Fibroblast of skin of left biceps (primary cell): ENCODE measurements at places on chromosomes 7 and 10.

DNA sequence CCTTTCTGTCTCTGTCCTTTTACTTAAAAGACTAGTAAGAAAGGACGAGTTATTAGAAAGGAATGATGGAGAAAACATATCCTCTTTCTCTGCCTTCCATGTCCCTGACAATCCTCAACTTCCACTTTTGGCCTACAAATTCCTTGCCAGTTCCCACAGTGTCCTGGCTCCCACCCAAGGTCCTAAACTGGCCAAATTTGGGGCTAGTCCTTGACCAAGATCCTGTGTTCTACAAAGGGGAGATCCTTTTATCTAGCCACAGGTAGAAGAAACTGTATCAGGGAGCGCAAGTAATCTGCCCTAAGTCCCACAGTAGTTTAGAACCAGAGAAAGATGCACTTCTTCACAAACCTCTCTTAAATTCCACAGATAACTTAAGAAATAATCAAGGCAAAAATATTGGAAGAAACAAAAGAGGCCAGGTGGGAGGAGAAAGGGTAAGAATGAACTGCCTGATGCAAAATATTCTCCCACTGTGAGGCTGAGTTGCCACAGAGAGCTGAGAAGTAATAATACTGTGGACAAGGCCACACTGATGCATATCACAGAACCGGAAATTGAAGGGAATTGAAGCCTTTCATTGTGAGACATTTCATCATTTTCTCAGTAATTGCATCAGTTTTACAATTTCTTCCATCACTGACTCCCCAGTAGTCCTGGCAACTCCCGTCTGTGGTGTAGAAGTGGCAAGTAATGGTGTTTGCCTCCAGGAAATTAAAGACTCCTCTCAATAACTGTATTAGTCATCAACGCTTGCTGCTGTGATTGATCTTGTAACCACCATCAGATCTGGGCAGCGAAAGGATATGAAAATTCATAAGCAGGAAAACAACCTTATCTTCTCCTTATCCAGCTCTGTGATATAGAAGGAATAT is 47.2 kb downstream of the DNAJC12 start:
- peak; percentile 57 for DNase-seq

- DNase-seq: no peak
Measured at GRCh38 chr10:48289501-48290238, 15.2 kb upstream of the FRMPD2 start.

- no peak for DNase-seq
Measured at GRCh38 chr10:104316321-104317099, 21.8 kb downstream of the ITPRIP start.

GRCh38 chr10:71383972-71384687 is 12.6 kb upstream of the CDH23 start:
- no peak for DNase-seq

- DNase-seq: peak; percentile 16
Measured at GRCh38 chr7:81926154-81926553, 156.3 kb upstream of the HGF start.

DNA sequence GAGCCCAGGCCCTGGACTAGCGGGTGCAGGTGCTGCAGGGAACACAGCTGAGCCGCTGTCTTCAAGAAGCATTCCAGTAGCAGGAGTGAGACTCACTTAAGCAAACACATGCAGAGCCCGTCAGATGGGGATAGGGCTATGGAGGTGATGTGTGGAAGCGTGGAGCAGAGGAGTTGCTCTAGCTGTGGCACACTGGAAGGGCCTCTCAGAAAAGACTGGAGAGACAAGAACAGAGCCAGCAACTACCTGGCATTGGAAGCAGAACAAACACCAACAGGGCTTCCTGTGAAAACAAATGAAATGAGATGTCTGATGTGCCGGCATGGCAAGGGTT is 37.8 kb upstream of the GALNTL5 start:
- no peak for DNase-seq

DNA sequence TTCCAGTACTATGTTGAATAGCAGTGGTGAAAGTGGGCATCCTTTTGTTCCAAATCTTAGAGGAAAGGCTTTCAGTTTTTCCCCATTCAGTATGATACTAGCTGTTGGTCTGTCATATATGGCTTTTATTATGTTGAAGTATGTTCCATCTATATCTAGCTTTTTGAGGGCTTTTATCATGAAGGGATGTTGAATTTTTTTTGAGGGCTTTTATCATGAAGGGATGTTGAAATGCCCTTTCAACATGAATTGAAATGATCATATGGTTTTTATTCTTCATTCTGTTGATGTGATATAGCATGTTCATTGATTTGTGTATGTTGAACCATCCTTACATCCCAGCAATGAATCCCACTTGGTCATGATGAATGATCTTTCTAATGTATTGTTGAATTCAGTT is 75.3 kb downstream of the KIF20B start:
- no peak for DNase-seq

GRCh38 chr10:131978366-131978765 is 3.4 kb downstream of the BNIP3 start:
- DNase-seq: no peak

DNA sequence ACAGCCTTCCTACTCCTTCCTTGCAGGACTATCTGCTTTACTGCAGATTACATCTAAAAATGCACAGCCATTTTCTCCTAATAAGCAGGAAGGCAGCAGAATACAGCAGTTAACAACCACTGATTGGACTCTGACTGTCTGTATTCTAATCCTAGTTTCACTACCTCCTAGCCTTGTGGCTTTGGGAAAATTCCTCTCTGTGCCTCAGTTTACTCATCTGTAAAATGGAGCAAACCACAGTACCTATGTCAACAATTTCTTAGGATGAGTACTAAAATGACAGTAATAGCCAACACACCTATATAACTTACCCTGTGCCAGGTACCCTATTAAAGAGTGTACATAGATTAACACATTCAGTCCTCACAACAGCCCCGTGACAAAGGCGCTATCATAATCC is 89.5 kb downstream of the ELMO1 start:
- DNase-seq: no peak

DNA sequence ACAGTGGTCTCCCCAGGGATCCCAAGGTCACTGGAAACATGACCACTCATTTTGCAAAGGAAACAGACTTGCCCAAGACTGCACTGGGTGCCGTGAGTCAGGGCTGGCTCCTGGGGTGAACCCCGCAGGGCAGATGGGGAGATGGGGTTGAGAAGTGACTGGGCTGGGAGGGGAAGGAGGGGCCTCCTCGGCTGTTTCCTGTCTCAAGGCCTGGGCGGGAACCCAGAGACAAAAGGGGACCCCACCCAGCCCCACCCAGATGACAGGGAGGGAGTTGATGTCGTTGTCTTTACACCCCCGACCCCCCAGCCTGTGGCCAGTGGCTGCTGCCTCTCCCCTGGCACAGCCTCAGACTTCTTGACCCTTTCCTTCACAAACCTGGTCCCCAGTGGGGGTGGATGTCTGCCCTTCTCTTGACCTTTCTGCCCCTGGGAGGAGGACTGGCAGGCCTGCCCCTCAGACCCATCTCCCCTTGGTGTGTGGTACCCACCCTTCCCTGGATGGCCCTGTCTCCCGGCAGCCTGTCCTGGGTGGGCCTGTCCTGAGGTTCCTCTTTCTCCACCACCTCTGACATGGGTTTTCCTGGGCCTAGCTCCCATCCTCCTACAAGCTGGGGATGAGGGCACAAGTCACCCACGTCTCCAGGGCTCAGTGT is 1.4 kb downstream of the MYO1G start:
- DNase-seq: no peak

DNA sequence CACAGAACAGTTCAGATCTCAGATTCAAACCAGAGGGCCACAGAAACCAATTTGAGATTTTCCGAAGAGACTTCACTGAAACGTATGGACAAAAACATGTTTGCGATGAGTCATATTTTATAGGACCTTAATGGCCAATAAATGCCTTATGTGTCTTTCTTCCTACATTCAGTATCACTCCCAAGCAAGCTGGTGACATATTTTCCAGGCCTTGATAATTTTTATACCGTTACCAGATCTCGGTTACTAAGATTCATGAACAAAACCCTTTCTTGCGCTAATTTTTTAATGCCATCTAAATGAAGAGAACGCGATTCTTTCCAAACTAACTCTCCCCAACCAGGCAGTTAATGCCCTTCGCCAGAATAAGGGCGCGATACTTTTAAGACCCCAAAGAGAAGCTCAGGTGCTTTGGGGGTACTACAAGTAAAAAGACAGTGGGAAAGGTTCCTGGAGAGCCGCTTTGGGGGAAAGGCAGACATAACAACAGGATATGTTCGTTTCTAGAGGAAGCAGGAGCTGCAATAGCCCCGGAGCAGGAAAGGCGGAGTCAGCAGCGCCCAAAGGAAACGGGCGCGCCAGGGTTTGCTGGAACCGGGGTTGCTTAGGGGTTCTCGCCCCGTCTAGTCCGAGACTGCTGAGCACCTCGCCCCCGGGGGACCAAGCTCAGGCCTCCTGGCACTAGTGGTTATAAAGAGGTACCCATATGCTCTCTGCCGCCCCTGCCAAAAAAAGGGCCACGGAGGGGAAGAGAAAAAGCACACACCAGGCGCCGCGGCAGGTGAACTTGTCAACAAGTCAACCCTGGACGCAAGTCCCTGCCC is 884 bp downstream of the ICA1 start:
- DNase-seq: no peak

- DNase-seq: no peak
Measured at GRCh38 chr7:45720989-45721388, 146.8 kb downstream of the ADCY1 start.

GRCh38 chr7:84162584-84162983 is 32.0 kb downstream of the SEMA3A start:
- DNase-seq: no peak

DNA sequence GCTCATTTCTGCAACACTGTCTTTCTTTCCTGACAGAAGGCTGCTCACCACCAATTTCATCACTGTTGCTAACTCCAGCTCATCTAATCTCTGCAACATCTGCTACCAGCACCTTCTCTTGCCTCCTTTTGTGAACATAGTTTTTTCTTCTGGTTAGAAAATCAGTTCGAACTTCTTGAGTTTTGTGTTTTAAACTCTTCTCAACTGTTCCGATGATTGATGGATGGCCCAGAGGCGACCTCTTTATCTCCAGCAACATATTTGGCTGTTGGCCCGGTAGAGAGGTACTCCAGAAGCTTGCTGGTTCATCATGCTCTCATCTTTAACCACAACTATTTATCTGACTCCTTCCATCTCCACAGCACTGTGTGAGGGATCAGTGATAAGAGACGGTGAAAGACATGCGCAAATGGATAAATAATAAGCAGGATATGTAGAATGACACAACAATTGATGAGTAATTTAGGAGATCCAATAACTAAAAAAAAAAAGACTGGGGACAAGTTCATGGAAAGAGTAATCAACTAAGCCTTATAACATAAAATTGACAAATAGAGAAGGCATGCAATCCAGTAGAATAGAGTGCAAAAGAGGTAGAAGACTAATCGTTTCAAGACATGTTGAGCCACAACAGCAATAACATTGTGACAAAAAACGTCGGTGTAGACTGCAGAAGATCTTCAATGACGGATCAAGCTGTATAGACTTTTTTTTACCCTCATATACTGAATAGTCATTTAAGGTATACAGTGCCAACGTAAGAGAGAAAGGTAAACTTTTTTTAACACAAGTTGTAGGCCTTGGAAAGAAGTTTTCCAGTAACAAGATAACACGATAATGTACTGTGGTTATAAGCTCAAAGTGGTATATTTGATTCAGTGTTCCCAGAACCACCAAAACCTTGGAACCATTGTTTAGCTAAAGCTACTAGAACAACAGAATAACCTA is 152.2 kb downstream of the CRPPA start:
- DNase-seq: peak; percentile 71

DNA sequence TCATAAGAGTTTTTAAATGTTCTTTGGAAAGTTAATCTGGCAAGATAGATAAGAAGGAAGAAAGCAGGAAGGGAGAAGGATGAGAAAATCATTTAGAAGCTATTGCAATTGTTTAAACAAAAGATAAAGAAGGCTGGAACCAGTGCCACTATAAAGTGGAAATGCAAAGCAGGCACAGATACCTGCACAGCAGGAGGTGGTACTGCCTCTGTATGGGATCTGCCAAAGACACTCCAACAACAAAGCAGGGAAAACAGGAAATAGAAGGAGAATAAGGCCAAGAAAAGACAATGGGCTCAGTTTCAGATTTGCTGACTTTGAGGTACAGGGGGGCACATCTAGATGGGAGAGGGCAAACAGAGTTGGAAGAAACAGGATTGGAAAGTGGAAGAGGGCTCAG is 138.6 kb downstream of the PPP1R17 start:
- no peak for DNase-seq

DNA sequence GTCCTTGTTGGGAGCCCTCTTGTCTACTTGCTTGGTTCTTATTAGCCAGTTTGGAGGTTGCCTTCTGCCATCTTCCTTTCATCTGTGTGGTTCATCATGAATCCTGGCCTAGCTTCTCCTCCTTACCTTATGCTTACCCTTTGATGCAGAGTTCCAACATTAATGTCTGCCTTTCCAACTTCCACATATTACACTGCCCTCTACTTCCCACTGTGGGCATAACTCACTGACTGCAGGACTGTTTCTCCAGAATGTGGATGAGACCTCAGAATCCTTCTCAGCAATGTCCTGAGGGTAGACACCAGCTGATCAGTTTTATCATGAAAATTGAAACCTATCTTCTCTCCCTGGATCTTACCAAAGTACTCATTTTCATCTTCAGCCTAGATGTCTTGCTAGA is 491.0 kb downstream of the LRMDA start:
- no peak for DNase-seq

- DNase-seq: no peak
Measured at GRCh38 chr7:87507446-87507845, 32.0 kb upstream of the ABCB4 start.

DNA sequence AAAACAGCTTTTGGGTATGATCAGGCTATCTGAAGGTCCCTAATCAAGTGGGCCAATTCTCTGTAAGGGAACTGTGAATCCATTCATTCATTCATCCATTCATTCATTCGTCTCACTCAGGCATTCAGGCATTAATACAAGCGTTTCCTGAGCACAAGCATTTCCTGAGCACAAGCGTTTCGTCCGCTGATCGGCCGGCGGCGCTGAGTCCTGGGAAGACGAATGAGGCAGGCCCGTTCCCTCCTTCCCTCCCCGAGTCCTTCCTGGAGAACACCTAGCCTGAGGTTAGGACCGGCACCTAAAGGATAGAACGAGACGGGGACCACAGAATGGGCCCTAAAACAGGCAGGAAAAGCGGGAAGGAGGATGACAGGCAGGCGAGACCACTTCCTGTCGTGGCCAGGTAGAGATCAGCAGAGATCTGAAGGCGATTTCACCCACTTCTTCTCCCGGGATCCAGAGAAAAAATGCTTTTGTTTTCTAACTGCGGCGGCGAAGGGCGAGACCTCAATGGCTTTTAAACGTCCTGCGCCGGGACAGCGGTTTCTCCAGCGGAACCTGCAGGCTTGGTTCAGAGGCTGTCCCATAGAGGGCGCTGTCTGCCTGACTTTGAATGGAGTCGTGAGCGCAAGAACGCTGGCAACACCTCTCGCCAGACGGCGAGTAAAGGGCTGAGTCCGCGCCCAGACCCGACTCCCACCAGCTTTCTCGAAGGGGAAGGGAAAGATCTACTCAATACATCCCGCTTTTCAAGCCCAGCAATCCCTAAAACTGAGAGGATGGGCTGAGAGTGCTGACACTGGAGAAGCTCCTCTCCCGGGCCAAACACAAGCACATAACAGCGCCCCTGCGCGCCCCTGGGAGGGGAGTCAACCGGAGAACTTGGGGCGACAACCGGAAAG is 2.9 kb upstream of the HMX3 start:
- peak; percentile 24 for DNase-seq
